ENCODE measurements at places on chromosomes 2 and 18.

GRCh38 chr2:141968433-141968832, 162.4 kb downstream of the LRP1B start:
- no peak for DNase-seq

GRCh38 chr2:97906307-97906706, 89.4 kb downstream of the TMEM131 start:
- no peak for DNase-seq

GRCh38 chr2:10732924-10733565, 11.6 kb downstream of the ATP6V1C2 start:
- DNase-seq = no peak

- no peak for DNase-seq
Observed at GRCh38 chr2:139617747-139618146, 837.6 kb upstream of the NXPH2 start.

DNA sequence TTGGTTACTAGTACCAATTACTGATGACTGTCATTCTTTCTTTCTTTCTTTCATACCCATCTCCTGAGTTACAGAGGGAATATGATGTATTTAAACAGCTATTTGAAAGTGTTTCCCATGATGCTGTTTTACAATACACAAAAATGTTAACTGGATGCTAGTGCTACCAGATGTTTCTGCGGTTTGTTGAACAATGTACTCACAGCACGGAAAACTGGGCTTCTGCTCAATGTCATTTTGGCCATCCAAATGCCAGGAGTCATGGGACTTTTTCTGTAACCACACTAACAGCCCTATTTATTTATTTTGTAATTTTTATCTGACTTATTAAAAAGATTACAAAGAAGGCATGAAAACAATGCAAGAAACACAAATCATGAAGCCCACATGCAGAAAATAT, 313.8 kb downstream of the RIT2 start:
- no peak for DNase-seq

- no peak for DNase-seq
Observed at GRCh38 chr2:16285813-16286510, 345.6 kb downstream of the MYCN start.

DNA sequence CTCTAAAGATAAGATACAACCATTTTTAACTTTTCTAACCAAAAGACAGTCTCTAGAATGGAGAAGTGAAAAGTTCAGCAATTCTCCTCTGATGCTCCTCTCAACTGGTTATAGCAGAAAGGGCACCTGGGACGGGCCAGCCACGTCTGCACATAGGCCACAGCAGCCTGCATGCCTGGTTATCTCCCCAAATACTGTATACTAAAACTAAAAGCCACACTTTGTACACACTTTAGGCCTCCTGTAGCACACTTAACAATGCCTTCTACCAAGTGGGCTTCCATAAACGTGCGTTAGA, 179.1 kb downstream of the ANKRD44 start:
- no peak for DNase-seq

DNA sequence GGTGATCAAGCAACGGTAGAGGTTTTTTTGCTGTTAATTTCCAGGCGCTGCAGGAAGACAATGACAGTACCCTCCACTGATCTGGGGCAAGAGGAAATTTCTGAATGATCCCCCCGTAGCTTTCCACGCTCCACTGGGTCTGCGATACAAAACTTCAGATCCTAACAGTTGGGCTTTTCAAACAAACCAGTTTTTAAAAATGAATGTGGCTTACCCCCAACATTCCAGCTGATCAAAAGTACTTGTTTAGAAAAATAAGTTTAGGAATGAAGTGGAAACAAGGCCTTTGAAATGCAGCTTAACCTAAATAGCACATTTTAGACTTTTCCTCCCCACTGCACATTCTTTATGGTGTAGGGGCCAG, 5.7 kb downstream of the ZFP36L2 start:
- DNase-seq = no peak

DNA sequence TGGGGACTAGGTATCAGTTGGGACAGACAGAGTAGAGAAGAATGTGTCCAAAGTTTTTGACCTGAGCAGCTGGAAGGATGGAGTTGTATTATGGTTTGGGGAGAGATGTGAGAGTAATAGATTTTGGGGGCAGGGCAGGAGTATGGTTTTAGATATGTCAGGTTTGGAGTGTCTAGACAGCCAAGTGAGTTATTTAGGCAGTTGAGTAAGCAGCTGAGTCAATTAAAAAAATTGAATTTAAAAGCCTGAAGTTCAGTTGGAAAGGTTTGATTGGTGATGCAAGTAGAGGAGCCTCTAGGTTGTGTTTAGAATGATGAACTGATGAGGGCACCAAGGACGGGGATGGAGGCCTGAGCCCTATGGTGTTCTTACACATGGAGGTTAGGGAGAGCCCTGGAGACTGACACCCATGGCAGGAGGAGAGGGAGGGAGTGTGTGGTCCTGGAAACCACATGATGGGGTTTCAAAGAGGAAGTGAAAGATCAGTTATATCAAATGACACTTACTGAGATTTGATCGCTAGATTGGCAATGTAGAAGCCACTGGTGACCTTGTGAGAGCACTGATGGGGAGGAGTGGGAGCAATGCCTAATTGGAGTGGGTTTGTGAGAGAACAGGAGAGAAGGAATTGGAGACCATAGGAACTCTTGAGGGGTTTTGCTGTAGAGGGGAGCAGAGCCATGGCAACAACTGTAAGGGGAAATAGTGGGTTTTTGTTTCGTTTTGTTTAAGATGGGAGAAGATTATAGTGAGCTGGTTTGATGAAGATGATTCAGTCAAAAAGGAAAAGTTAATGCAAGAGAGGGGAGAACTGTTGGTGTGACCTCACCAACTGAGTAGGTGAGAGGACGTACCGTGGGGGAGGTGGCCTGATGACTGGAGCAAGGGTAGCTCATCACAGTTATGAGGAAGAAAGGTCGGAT, 10.3 kb downstream of the ITGA6 start:
- DNase-seq = peak; percentile 73

- DNase-seq = peak; percentile 32
Observed at GRCh38 chr2:85933753-85934594, 45.2 kb upstream of the ST3GAL5 start.

GRCh38 chr2:219628986-219629901, 1.8 kb downstream of the SLC4A3 start:
- DNase-seq = peak; percentile 61

GRCh38 chr2:134640494-134640893, 78.3 kb downstream of the TMEM163 start:
- DNase-seq = no peak

- no peak for DNase-seq
Observed at GRCh38 chr2:1964659-1965058, 220.3 kb upstream of the PXDN start.

- no peak for DNase-seq
Observed at GRCh38 chr2:167653131-167653530, 594.3 kb downstream of the STK39 start.

DNA sequence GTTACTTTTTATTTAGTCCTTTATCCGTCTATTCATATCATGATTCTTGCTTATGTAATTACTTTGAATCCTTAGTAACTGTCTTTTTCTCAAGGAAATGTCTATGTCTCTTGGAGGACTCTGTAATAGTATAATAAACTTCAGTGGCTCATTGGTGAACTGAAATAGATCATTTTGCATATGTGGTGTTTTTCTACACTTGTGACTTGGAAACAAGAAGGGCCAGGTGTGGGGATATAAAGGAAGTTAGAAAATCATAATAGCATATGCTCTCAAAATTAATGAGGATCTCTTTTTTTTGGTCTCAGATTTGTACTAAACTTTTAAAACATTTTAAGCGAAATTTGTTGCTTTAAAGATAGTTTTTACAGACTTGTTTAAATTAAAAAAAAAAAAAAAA, 453.0 kb upstream of the CDH20 start:
- DNase-seq = no peak

GRCh38 chr2:170716851-170717598, 1.9 kb downstream of the SP5 start:
- no peak for DNase-seq

GRCh38 chr2:34997779-34998178, 1357.8 kb upstream of the CRIM1 start:
- DNase-seq = no peak

- no peak for DNase-seq
Observed at GRCh38 chr2:120012363-120012762, 514 bp upstream of the EPB41L5 start.

DNA sequence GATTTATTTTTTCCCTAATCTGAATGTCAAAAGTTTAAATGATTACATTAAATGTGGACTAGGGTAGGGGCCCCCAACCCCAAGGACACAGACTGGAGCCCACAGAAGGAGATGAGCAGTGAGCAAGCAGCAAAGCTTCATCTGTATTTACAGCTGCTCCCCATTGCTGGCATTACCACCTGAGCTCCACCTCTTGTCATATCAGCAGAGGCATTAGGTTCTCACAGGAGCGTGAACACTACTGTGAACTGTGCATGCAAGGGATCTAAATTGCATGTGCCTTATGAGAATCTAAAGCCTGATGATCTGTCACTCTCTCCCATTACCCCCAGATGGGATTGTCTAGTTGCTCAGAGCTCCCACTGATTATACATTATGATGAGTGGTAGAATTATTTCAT, 3.8 kb downstream of the MOB1A start:
- no peak for DNase-seq

GRCh38 chr18:64333584-64333983, 184.7 kb upstream of the LINC00305 start:
- no peak for DNase-seq

DNA sequence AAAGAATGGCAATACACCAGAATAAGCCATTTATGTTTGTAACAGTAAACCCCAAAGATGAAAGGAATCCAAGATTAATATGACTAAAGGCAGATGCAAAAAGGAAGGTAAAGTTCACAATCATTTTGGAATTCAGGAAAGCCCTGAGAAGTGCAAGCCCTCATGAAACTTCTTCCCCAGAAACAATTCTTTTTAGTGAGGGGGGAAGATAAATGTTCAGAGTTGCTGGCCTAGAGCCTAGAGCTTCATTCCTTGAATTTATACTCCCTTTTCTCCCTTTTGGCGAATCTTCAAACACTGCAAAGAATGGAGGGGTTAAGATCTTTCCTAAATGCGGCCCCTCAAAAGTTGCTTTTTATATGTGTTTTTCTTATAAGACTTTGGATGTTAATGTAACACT, 368.8 kb downstream of the MEIS1 start:
- no peak for DNase-seq

GRCh38 chr2:138503652-138504051, 2.1 kb downstream of the SPOPL start:
- DNase-seq = no peak

DNA sequence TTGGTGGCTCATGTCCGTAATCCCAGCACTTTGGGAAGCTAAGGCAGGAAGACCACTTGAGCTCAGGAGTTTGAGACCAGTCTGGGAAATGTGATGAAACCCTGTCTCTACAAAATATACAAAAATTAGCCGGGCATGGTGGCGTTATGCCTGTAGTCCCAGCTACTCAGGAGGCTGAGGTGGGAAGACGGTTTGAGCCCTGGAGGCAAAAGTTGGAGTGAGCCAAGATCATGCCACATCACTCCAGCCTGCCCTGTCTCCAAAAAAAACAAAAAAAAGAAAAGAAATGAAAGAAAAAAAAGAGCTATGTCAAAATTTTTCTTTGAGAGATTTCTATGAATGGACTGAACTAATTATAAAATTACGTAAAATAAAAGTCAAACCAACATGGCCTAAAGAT, 34.7 kb downstream of the ROCK2 start:
- DNase-seq = no peak

- DNase-seq = no peak
Observed at GRCh38 chr2:7508296-7508943, 591.2 kb downstream of the RNF144A start.

DNA sequence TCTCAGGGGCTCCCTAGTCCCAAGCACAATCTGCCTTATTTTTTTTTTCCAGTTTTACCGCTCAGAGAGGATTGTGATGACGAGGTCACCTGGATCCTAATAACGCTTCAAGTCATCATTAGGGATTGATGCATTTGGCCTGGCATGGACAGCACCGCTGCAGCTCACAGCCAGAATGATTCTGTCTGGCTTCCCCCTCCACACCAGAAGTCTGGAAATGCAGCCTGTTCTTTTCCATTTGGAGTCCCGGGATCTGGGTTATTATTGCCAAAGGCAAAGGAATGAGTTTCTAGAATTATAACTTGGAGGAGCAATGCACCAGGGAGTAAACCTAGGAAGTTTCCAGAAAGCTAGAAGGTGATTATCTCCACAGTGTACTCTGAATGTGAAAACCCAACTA, 81.1 kb upstream of the TAF1B start:
- DNase-seq = no peak

DNA sequence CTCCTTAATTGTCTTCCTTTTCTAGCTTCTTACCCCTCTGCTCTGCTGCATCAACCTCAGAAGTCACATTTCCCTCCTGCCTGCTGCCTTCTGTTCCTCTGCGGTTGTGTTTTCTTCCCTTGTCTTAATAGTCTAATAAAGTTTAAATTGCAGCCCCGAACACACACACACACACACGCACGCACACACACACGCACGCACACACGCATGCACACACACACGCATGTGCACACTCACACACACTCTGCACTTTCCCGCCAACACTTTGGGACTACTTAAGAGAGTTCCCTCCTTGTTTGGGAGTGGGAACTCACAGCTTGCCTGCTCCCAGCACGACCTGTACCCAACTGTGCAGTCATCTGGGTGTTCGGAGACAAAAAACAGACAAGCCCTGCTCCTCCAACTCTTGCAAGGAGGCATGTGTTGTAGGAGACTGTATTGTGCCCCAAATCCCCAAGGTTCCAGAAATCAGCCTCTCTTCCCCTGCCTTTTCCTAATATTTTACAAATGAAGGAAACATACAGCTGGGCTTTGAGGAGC, 99.1 kb downstream of the SETBP1 start:
- no peak for DNase-seq

- peak; percentile 68 for DNase-seq
Observed at GRCh38 chr18:77207540-77207939, 42.1 kb upstream of the GALR1 start.

DNA sequence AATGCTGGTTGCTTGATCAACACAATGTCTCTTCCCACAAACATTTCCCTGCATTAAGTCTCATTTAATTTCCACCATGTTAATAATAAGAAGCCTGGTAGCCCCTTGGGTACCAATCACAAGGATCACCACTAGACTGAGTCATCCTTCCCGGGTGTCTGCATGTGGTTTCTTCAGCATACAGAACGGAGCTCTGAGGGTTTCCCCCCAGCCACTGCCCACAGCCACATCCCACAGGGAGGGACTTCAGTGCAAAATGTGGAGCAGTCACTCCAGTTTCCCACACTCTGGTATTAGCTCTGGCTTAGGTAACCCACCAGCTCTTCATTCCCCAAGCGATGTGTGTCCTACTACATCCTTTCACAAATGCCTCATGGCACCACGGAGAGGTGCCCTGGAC, 42.7 kb upstream of the POLE4 start:
- no peak for DNase-seq
